CD8-positive, alpha-beta memory T cell (primary cell): ENCODE measurements at places on chromosomes 4 and X.

GRCh38 chrX:130825525-130825924 is 77.5 kb downstream of the ENOX2 start:
- DNase-seq: no peak

DNA sequence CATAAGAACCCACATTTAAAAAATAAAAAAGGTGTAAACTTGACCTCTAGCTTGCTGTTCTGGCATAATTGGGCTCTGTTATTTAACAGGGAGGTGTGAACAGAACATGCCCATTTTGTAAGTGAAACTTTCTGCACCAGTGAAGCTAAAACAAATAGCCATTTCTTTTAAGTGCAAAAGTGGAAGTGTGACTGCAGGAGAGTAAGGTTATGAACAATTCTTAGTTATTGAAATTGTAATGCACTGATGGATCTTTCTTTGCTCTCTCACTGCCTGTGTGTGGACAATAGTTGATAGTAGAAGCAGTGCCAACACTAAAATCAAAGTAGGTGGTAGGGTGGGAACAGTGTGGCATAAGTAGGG is 12.6 kb downstream of the P2RY10 start:
- DNase-seq: no peak

- no peak for DNase-seq
Measured at GRCh38 chr4:122855353-122855890, 28.8 kb downstream of the FGF2 start.

- no peak for DNase-seq
Measured at GRCh38 chr4:53601251-53601764, 10.0 kb upstream of the LNX1 start.

DNA sequence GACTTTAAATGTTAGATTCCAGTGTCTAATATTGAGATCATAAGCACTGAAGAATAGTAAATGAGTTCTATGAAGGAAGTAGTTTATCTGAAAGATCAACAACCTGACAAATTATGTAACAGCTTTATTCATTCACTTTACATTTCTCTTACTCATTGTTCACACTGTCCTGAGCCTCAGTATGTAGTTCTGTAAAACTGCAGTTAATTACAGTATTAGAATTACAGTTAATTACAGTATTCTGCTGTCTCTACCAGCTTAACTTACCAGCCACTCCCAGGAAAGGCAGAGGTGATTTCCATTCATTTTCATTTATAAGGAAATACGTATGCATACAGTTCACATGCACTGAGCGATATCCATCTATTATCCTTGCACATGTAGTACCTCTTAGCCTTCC is 32.7 kb downstream of the NFKB1 start:
- no peak for DNase-seq

GRCh38 chrX:107576841-107577240 is 51.5 kb upstream of the PRPS1 start:
- DNase-seq: no peak

DNA sequence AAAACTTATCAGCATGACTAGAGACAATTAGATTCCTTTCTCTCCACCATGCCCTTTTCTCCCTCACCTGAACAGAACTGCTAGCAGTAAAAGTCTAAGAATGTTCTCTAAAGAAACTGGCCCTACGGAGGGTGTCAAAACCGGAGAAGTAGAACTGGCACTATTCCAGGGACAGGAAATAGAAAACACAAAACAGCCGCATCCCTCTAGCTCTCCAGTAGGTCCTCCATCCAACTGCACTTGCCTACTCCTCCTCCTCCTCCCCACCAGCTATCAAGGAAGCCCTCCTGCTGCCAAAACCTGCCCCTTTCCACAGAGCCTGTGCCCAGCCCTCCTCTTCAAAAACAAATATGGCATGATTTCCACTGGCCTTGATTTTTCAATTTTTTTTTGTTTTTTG is 28.4 kb downstream of the FUNDC1 start:
- DNase-seq: no peak

DNA sequence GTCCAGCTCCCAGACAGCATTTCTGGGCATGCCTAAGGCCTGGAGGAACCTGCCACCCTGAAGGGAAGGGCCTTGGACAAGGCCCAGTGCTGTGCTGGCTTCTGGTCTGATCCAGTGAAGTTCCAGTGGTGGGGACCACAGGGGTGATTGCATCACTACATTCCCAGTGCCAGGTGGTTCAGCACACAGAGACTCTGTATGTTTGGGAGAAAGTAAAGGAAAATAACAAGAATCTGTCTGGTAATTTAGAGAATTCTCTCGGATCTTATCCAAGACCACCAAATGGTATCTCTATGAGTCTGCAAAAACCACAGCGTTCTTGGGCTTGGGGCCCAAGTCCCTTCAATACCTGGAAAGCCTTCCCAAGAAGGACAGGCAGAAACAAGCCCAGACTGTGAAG is 131.8 kb upstream of the MAD2L1 start:
- no peak for DNase-seq

GRCh38 chr4:22187203-22187820 is 238.7 kb upstream of the KCNIP4 start:
- no peak for DNase-seq

DNA sequence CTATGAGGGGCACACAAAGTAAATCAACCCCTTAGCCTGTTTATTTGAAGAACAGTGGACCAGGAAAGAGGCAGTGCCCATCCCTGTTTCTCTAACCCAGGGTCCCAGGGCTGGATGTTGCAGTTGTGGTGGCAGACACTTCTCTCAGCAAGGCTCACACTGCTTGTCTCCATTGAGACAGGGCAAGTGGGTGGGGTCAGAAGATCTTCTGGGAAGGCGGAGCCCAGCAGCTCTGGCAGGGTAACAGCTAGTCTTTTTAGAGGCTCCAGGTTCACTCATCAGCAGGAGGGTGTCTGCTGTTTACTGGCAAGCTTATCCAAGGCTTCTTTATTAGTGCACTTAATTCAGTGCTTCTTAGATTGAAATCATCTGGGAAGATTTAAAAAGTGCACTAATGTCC is 659.8 kb upstream of the DIPK2B start:
- DNase-seq: no peak

- DNase-seq: peak; percentile 25
Measured at GRCh38 chrX:76253432-76253831, 80.6 kb downstream of the PBDC1 start.

- no peak for DNase-seq
Measured at GRCh38 chr4:69239557-69240168, 25.1 kb upstream of the UGT2B11 start.

DNA sequence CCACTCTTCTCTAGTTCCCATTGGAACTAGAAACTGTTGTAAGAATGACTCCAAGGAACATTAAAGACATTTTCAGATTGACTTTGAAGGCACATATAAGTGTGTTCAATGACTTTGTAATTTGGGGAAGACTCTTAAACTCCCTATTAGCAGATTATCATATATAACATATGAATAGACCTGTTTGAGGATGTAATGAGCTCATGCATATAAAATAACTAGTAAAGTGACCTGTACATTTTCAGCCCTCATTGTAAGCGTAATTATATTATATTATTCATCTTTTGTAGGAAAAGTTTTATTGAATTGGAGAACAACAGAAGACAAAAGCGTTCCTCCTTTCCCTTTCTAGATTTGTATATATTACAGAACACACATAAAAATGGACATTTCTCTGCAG is 455.1 kb downstream of the IL1RAPL1 start:
- no peak for DNase-seq

DNA sequence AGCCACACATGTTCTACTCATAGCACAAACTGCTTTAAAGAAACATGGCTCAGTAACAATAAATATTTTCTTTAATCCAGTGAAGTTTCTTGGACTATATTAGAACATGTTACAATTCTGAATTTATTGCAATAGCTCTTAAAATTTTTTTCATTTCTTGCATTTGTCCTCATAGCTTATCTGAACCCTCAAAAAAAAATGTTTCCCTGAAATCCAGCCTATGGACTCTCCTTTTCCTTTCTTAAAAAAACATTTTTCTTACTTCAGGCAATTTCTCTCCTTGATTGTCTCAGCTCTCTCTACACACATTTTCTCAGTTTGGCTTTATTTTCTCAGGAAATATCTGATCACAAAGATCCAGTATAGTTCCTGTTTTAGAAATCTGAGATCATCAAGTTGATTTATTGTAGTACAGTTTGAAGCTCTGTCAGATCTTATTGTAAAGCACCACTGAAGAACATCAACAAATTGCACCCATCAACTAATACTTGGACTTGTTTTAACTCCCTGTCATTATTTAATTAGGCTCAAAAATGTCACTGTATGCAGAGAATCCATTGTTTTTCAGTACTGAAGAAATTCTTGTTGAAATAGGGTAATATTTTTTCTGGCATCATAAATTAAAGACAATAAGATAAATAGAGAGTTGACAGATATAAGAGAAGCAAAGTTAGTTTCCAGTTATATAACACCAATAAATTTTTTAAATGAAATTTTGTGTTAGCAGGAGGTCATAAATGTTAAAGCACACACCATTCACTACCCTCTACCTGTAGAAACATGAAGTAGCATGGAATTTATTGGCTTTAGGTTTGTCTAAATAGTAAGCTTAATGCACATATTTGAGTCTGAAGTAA is 317.7 kb downstream of the ARHGAP24 start:
- DNase-seq: no peak

DNA sequence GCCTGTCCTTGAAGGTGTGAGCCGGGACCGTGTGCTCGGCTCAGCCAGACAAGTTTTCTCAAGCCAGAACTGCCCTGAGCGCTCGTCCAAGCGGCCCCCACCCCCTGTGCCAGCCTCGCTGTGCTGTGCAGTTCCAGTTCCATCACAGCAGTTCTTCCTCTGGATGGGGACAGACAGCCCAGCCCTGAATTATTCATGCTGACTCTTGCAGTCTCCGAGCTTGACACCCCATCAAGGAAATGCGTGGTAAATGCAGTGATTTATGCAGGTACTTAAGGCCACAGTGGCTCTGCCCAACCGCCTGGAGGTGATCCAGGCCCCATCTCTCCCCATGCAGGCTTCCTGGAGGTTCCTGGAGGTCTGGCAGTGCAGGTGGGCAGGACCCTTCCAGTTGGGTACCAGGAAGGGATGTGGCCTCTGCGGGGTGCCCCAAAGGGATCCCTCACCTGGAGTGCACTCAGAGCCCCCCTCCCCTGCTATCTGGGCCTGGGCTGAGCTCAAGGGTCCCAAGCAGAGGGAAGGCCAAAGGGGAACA is 44.8 kb upstream of the HMX1 start:
- DNase-seq: no peak

DNA sequence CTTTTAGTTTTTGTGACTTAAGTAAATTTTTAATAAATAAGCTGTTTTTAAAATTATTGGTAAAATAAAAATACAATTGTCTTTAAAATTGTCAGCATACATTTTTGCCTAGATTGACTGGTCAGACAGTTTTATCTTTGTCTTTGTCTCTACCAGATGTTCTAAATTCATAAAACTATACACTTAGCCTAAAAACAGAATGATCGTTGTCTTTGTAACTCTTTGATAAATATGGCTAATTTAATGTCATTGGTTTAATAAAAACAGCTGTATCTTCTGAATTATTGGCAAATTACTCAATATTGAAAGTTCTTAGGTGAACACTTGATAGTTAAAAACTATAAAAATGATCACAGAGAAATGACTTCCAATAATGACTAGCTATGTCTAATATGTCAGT is 36.5 kb upstream of the NPFFR2 start:
- DNase-seq: no peak

GRCh38 chrX:46913667-46914066 is 1.4 kb downstream of the JADE3 start:
- DNase-seq: no peak

DNA sequence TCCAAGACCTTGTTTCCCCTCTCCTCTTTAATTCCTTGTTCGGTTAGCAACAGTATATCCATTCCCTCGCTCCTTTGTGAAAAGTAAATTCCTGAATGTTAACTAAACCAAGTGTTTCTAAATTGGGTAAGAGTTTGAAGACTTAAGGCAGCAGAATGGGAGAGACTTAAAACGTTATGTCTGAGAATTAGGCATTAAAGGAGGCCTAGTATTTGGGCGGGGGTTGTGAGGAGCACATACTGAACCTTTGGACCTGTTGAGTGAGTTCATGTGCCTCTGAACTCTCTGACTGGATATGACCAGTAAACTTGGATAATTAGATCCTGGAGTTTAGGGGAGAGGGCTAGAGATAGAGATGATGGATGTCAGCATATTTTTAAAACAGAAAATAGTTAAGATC is 1.2 kb downstream of the MSMO1 start:
- no peak for DNase-seq

GRCh38 chr4:79044141-79044659 is 105.0 kb upstream of the PAQR3 start:
- no peak for DNase-seq

- DNase-seq: no peak
Measured at GRCh38 chr4:94653095-94653649, 104.6 kb upstream of the BMPR1B start.

- DNase-seq: no peak
Measured at GRCh38 chr4:53921856-53922255, 142.5 kb downstream of the CHIC2 start.

- peak; percentile 87 for DNase-seq
Measured at GRCh38 chr4:108036213-108036612, 46.5 kb downstream of the HADH start.

DNA sequence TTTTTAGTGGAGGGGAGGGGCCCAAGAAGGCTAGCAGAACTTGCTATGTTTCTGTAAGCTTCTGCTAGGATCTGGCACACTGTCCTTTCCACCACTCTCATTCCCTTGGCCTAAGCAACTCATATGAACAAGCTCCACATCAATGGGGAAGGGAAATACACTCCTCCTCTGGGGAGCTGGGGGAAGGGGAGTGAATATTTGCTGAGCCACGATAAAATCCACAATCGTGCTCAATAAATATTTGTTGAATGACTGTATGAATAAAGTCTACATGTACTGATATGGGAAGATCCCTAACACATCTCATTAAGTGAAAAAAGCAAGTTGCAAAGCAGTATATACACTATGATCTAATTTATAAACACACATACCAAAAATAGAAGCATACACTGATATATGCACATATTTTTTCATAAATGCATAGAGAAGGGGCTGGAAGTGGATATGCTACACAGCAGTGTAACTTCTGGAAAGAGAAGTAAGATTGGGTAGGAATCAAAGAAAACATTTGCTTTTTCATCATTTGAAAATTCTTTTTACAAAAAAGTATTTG is 95.8 kb upstream of the EFHC2 start:
- no peak for DNase-seq

- no peak for DNase-seq
Measured at GRCh38 chr4:95085124-95085833, 327.5 kb downstream of the BMPR1B start.

GRCh38 chr4:69713593-69713992 is 46.8 kb downstream of the SULT1B1 start:
- no peak for DNase-seq

- DNase-seq: no peak
Measured at GRCh38 chrX:100072336-100072735, 337.7 kb downstream of the PCDH19 start.

- no peak for DNase-seq
Measured at GRCh38 chrX:21645886-21646285, 12.2 kb downstream of the KLHL34 start.

- no peak for DNase-seq
Measured at GRCh38 chr4:23085249-23085568, 392.5 kb downstream of the GBA3 start.
